ENCODE measurements at places on chromosomes 16 and 17.

GRCh38 chr17:77332981-77333685 lies 192.4 kb downstream of the SEC14L1 start:
- no peak for DNase-seq

- DNase-seq: no peak
Observed at GRCh38 chr17:14321476-14321949, 20.6 kb downstream of the HS3ST3B1 start.

DNA sequence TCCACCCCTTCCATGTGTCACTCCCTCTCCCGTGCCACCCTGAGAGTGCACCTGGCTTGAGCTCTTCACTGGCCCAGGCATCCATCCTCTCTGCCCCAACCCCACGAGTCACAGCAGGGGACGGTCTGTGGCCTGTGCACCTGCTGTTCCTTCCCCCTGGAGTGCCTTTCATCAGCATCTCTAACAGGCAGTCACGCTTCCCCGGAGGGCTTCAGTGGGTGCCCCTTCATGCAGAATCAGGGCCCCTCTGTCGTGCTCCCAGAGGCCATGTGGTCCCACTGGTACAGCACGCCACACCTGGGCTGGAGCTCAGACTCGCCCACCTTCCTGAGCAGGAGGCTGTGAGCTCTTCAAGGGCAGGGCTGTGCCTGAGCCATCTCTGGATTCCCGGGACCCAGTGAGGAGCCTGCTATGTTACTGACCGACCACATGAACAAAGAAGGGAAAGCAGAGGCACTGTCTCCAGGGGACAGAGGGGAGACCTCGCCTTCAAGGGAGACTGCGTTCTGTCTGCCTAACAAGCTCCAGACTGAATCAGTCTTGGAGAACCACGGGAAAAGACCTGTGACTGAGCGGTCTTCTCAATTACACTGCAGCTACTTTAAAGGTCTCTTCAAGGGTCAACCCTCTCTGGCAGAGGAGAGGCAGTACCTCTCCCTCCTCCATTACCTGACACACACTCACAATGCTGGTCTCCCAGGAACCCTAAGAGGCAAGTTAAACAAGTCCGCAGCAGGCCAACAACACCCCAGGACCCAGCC lies 78.8 kb upstream of the DOC2B start:
- DNase-seq: no peak

DNA sequence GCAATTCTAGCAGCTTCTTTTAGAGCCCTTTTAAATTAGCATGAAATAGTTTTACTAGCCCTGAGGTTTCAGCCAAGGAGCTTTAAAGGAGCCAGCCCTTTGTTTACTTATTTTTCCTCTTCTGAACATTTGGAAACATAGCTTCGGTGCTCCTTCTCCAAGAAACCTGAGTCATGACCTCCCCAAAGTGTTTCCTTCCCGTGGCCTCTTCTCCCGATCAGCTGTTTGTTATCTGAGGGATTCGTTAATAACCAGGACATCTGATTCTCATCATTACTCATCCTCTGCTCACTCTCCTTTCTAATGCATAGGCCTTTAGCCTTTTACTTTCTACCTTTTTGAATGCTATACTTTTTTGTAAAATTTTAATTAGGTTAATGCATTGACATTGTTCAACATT lies 204.5 kb downstream of the WWOX start:
- DNase-seq: no peak

GRCh38 chr17:82017612-82018151 lies 5.0 kb downstream of the CENPX start:
- no peak for DNase-seq

DNA sequence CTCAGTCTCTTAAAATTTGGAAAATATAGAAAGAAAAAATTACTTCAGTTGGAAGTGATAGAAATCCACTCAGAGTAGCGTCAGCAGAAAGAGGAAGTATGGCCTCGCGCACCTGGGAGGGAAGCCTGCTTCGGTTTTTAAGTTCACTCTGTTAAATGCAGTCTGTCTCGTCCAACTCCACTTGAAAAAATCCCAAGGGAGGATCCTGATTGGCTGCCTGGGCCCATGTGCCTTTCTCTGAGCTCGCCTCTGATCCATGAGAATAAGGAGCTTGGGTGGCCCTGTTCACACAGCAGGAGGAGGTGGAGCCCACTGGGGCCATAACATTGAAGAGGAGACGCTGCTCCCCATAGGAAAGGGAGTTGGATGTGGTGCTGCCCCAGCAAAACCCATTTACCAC lies 40.7 kb downstream of the DNAJA2 start:
- DNase-seq: no peak
